ENCODE measurements at places on chromosomes 4 and X. TPM values are rescaled to one million over a fixed set of nuclear protein-coding genes. Genes with fewer than 3 reads are reported as not detected.

GPR78 gene
- not detected for total RNA-seq

EXOC1L gene
- total RNA-seq = not detected

- DNase-seq = no peak
- no peaks in the 10 kb centered on the region for H3K27me3 ChIP-seq
- H3K27ac ChIP-seq = no peak overlapping the region
- no peak overlapping the region for H3K4me3 ChIP-seq
- H3K4me1 ChIP-seq = no peaks in the 10 kb centered on the region
These were observed 508.4 kb upstream of the FTHL17 start for GRCh38 chrX:31580227-31580626.

- H3K27me3 ChIP-seq = no peaks in the 10 kb centered on the region
- H3K4me1 ChIP-seq = peaks cover 77% of the 10 kb centered on the region
- no peak overlapping the region for H3K4me3 ChIP-seq
- DNase-seq = peak; percentile 76
- H3K27ac ChIP-seq = peak overlapping the region; percentile 77
- H3K36me3 ChIP-seq = no peaks in the 10 kb centered on the region
These were observed 6.5 kb downstream of the SH3BP2 start for GRCh38 chr4:2799224-2799911.

ADGRG2 gene
- total RNA-seq = 1.2 TPM
